ENCODE measurements at places on chromosomes 12 and 14.
A peak's percentile ranks its signal among the peaks of the same experiment; 100 is the strongest.

DNA sequence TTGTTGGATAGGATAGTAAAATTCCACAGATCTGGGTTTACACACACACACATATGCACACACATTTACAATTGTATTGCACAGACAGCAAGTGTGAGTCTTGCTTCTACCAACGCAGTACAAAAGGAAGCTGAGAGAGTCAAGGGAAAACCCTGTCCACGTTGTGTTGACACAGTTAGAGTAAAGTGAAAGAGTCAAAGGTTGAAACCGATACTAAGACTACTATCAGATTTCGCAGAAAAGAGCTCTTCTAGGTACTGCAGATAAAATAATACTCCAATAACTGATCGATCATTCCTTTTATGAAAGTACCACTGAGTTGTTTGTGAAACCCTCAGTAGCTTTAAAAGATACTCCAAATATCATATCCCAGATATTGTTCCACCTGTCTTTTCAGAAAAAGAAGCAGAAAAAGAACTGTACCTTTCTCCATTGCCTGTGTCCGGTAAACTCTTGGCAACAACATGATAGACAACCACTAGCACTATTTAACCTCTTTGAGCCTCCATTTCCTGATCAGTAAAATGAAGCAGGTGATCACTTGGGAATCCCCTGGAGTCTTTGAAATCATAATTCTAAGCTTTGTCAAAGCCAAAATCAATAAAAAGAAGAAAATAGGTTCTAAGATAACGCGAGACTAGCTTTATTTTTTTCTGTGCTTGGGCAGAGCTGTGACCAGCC, 224.6 kb upstream of the FOXN3 start:
- no peak for DNase-seq

DNA sequence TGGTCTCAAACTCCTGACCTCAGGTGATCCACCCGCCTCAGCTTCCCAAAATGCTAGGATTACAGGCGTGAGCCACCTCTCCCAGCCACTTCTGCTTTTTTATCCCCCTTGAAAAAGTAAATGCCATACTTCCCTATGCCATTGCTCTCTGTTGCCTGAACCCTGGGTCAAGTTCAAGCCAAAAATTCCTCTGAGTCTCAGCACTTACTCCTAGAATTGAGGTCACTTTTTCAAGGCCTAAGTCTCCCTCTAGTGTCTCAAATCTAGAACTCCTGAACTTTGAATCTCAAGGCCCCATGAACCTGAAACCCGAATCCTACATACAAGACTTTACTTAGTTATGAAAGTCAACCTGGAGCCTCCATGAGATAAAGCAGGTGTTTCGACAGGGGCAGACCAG, 1.4 kb upstream of the APOBEC1 start:
- DNase-seq, result peak; percentile 40

GRCh38 chr14:89041257-89041582, 216.8 kb downstream of the TTC8 start:
- no peak for DNase-seq

GRCh38 chr12:92403210-92404175, 257.8 kb upstream of the BTG1 start:
- no peak for DNase-seq

DNA sequence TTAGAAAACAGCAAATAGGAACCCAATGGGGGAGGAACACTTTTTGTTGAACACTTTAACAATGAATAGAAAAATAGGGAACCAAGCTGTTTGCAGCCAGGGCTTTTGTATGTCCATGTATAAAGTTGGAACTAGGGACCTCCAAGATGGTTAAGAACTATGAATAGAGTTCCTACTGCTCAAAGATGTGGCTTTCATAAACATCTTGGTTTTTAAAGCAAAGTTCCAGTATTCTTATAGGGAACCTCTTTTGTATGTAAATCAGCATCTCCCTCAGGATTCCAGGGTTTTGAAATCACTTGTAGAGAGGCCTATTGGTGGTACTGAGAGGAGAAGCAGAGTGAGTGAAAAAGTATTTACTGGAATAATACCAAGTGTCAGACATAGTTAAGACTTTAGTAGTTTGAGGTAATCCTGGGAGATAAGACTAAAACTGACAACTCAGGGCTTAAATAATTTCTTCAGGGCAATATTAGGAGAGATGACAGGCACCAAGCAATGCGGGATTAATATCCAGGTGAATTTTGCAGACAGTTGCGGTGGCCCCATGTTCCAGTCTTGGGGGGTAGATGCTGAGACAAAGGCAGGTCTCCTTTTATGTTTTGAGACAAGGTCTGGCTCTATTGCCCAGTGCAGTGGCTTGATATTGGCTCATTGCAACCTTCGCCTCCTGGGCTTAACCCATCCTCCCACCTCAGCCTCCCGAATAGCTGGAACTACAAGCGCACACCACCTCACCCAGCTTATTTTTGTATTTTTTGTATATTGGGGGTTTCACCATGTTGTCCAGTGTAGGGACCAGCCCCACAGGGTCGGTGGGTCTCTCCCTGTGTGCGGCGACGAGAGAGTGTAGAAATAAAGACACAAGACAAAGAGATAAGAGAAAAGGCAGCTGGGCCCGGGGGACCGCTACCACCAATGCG, 10.4 kb upstream of the EID3 start:
- no peak for DNase-seq

- DNase-seq, result no peak
Measured at GRCh38 chr12:6644257-6644596, 3.0 kb downstream of the ACRBP start.

DNA sequence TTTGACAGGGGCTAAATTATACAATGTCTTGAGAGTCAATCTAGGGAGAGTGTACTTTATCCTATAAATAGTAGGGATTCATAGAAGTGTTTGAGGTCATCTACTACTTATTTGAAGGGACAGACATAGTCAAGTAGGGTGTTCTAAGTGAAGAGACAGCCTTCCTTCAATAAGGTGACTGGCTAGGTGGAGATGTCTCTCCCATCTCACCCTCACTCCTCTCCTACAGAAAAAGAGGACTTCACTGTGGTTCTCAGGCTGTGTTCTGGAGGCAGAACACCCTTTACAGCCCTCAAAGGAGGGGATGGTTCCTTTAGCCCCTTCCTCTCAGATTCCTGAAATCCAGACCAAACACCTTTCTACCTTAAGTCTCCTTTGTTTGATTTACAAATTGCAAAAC, 2.8 kb upstream of the NFE2 start:
- DNase-seq, result no peak

- DNase-seq, result no peak
Measured at GRCh38 chr12:131177599-131177998, 223.9 kb downstream of the ADGRD1 start.

GRCh38 chr14:76564471-76565422, 188.8 kb downstream of the ESRRB start:
- DNase-seq, result peak; percentile 10

GRCh38 chr14:96949594-96949993, 152.4 kb downstream of the VRK1 start:
- DNase-seq, result no peak

- DNase-seq, result no peak
Measured at GRCh38 chr14:80456209-80456608, 244.9 kb upstream of the DIO2 start.

DNA sequence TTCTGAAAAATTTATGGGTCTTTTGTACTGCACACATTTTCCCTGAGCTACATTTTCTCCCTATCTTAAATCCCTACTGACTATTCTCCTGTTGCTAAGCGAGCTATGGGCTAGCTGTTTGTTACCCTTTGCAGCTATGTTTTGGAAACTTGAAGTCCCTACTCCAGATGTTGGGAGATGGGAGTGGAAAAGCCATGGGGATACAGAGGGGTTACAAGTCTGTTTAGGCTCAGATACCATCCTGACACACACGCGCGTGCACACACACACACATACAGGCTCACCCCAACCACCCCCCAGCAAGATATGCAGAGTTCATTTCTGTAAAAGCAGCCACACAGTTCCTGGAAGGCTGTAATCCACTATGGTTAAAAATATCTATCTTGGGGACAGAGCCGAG, 15.8 kb downstream of the ATP5MC2 start:
- no peak for DNase-seq

- DNase-seq, result no peak
Measured at GRCh38 chr14:36515896-36516718, 3.9 kb downstream of the NKX2-1 start.

DNA sequence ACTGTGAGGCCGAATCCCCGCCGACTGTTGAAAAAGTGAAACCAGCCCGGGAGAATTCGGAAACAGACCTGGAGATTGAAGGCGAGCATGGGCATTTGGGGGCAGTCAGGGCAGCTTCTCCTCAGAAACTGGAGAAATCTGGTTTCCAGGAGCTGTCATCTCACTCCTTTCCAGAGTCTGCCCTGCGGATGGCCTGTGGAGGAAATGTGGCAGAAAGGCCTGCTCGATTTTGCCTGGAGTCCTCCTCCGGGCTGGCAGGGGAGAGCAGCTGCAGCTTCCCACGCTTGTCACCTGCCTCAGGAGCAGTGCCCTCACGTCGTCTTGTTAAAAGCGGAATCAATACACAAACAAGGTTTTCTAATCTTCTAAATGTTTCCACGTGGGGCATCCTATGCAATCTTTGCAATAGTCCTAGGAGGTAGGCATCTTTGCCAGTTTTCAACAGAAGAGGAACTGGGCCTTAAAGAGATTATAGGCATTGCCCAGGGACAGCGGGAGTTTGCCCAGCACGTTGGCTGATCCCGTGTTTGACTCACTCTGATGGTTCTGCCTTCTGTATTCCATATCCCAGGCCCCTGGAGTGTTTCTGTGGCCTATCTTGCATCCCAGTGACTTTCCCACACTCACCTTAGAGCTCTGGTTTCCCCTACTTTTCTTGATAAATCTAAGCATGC, 2.3 kb downstream of the LRRC74A start:
- DNase-seq, result no peak

DNA sequence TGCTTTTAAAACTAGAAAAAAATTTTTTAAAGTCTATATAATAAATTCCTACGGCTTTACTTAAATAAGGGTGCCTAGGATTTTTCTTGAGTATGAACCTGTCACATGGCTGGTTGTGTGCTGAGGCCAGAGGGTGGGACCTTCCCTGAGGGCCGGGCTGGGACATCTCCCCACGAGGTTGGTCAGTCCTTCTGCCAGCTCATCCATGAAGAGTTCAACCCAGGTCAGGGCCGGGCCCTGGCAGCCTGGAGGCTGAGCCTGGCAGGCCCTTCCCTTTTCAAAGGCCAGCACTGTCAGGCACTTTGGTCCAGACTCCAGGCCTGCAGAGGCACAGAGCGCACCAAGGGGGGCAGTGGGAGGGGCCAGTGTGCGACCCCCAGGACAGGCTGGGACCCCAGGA, 31.7 kb downstream of the TNFAIP2 start:
- DNase-seq, result peak; percentile 33

GRCh38 chr14:30270200-30271161, 288.5 kb upstream of the G2E3 start:
- DNase-seq, result peak; percentile 61

DNA sequence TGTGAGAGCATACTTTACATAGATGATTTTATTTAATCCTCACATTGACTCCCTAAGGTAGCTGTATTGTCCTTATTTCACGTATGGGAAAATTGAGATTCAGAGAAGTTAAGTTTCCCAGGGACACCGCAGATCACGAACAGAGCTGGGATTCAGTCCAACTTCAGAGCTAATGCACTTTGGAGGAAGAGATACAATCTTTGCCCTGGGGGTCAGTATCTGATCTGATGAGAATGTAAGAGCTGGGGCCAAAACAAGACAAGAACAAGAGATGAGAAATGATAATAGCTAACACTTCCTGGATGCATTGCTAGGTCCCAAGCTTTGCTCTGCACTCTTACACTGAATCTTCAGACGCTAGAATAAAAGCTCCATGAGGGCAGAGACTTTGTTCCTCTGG, 6.0 kb upstream of the CSAD start:
- DNase-seq, result no peak

DNA sequence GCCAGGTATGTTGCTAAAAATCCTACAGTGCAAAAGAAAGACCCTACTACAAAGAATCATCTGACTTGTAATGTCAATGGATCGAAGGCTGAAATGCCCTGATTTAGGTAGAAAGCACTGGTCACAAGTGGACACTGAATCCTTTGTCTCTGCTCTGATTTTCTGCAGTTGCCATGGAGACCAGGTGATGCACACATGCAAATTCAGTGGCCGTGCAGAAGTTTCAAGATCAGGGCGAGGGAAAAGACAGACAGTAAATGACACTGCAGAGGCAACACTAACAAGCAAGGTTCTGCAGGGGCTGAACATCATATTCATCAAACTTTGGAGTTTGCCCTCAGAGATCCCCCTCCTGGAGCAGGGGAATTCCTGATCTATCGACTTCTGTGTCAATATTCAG, 370.3 kb upstream of the TMEM132C start:
- no peak for DNase-seq

GRCh38 chr12:1797991-1798640, 22.2 kb upstream of the LRTM2 start:
- no peak for DNase-seq

- no peak for DNase-seq
Measured at GRCh38 chr12:39401459-39401858, 41.5 kb downstream of the KIF21A start.

- DNase-seq, result no peak
Measured at GRCh38 chr14:50954811-50955372, 10.6 kb upstream of the PYGL start.

GRCh38 chr14:100419856-100420255, 96.7 kb downstream of the SLC25A47 start:
- no peak for DNase-seq

DNA sequence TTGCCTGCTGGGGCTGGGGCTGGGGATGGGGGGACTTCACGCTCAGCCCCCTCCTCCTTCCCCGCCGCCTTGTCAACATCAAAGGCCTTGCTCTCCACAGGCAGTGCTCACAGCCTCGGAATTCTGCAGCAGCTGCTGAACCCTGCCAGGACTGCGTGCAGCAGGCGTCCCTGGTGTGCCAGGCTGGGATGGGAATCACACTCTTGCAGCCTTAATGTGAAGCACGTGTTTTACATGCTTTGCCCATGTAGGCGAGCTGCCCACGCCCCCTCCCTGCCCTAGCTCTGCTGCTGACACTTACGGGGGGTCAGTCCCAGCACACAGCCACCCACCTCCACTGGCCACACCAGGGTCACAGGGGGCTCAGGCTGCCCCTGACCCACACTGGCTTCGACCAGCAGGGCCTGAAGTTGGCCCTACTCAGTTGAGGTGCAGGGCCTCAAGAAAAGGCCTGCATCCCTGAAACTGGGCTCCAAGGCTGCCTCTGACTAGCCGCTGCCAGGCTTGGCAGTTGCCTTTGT, 276.2 kb upstream of the RTL1 start:
- DNase-seq, result no peak

- no peak for DNase-seq
Measured at GRCh38 chr14:101078892-101079221, 175.3 kb upstream of the RTL1 start.

All from SW 1271 (cell line).